CD4-positive, CD25-positive, alpha-beta regulatory T cell (primary cell): ENCODE measurements at places on chromosomes 4 and X. TPM values are rescaled to one million over a fixed set of nuclear protein-coding genes. Genes with fewer than 3 reads are reported as not detected.

GRCh38 chrX:118637997-118638396 is 89.4 kb upstream of the IL13RA1 start:
- no peak for DNase-seq

MAGEA12 gene
- not detected for total RNA-seq

DNA sequence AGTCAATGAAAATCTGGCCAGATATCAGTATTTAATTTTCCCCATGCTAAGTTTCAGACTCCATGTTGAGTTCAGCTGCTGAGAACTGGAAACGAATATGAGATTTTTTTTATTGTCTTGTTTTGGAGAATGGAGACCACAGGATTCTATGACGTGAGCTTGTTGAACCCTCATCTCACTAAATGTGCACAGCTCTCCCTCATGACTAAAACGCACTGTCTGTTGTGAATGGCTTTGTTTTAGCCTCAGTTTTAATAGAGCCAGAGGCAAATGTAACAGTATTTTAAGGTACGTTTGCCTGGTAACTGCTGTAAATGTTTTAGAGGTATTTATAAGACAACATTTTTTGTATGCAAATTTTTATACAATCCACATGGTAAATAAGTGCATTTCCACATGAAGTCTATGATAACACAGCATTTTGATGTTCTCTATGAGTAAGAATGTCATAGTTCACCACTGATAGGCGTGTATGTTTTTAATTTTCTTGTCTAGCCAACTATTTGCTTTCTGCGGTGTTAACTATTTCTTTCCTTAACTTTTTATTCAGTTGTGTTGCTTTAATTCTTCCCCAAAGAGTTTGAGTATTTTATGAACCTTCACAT is 1159.3 kb upstream of the TENM3 start:
- DNase-seq, result no peak

RASSF6 gene
- not detected for total RNA-seq

UGT2B10 gene
- not detected for total RNA-seq

ABRAXAS1 gene
- total RNA-seq, result 16.3 TPM

- no peak for DNase-seq
These were observed 5.5 kb downstream of the TEX13D start for GRCh38 chrX:124337916-124338315.

CENPU gene
- 11.0 TPM for total RNA-seq

DNA sequence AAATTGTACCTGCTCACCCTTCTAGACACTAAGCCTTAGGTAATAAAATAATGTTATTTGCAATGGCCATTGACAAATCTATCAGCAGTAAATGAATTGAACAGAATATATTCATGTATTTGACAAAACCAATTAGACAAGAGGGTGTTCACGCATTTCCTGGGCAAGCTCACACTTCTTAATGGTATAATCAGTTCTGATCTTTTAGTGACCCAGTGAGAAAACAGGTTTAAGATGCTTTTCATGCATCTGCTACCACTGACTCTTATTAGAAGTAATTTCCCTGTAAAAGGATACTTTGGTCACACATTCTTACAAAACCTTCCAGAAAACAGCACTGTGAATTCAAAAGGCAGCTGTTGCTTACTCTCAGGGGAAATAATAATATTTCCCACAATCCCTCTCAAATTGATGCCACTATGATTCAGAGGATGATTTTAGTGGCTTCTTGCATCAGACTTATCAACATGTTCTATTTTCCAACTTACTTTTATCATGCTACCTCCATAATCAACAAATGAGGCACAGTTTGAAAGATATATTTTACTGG is 313.9 kb upstream of the NWD2 start:
- no peak for DNase-seq

DNA sequence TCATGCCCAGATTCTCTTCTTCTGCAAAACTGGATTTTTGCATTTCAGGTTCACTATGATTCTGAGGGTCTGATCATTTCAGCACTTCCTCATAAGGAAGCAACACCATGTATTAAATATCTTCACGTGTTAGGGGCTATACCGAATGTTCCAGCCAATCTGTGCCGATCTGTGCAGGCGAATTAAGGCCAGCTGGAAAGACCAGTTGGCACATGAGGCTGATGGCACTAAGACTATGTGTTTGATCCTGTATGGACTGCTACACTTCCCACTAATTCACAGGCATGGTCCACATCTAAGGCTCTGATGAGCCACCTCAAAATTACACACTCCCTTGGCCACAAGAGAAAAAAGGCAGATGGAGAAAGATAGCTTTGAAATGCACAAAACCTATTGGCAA is 28.8 kb downstream of the KDR start:
- DNase-seq, result no peak

GRCh38 chrX:129738466-129739308 is at the start of gene XPNPEP2:
Gene XPNPEP2, plus strand, starts transcription at chrX:129738979. Its CDS starts 235 bp downstream, at chrX:129739214.
- no peak for DNase-seq

PTPN13 gene
- total RNA-seq, result 4.6 TPM

- DNase-seq, result peak; percentile 18
These were observed at the start of gene CLGN for GRCh38 chr4:140427106-140427918. Gene CLGN, minus strand, starts transcription at chr4:140427648. Its CDS starts 14,570 bp downstream, at chr4:140413078.

- DNase-seq, result no peak
These were observed 847.6 kb upstream of the LCORL start for GRCh38 chr4:18869166-18869565.

DNA sequence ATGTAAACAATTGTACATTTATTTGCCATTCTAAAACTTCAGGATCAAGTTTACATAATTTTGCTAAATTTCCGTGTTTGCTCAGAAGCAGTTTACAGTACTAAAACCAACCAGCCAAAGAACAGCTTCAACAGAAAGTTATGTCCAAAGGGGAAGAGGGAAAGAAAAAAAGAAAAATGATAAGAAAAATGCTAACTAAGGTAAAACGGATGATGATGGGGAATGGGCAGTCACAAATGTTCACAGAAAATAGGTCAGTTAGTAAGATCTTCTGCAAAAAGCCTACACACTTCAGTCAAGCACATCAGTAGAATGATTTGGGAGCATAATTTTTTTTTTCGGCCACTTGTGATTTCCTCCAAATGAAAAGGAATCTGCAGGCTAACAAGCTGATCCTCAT is 6.3 kb upstream of the COX18 start:
- no peak for DNase-seq

- no peak for DNase-seq
These were observed 294.3 kb downstream of the FSTL5 start for GRCh38 chr4:161869511-161869910.

- no peak for DNase-seq
These were observed 1073.7 kb downstream of the PDHA2 start for GRCh38 chr4:96913441-96914080.

DNA sequence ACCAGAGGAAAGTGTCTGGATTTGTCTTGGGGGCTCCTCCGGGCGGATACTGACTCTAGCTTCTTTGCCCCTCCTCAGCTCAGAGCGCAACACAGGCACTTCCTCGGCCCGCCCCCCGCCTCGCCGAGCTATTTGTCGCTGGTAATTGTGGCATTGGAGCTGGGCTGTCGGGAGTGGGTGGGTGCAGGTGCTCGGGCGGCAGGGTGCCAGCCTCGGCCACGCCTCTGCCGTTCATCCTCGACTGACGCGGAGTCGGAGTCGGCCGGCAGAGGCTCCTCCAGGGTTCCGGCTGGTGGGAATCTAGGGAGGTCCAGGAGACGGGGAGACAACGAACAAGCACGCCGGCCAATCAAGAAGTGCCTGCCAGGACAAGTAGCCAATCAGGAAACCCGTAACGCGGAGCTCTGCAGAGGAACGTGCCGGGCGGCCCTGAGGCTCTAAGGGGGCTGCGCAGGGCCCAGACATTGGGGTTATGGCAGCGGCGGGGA is 3.9 kb upstream of the SYN1 start:
- peak; percentile 57 for DNase-seq

- DNase-seq, result no peak
These were observed 15.6 kb upstream of the FAM47E start for GRCh38 chr4:76235915-76236314.

CENPVL2 gene
- total RNA-seq, result not detected

DNA sequence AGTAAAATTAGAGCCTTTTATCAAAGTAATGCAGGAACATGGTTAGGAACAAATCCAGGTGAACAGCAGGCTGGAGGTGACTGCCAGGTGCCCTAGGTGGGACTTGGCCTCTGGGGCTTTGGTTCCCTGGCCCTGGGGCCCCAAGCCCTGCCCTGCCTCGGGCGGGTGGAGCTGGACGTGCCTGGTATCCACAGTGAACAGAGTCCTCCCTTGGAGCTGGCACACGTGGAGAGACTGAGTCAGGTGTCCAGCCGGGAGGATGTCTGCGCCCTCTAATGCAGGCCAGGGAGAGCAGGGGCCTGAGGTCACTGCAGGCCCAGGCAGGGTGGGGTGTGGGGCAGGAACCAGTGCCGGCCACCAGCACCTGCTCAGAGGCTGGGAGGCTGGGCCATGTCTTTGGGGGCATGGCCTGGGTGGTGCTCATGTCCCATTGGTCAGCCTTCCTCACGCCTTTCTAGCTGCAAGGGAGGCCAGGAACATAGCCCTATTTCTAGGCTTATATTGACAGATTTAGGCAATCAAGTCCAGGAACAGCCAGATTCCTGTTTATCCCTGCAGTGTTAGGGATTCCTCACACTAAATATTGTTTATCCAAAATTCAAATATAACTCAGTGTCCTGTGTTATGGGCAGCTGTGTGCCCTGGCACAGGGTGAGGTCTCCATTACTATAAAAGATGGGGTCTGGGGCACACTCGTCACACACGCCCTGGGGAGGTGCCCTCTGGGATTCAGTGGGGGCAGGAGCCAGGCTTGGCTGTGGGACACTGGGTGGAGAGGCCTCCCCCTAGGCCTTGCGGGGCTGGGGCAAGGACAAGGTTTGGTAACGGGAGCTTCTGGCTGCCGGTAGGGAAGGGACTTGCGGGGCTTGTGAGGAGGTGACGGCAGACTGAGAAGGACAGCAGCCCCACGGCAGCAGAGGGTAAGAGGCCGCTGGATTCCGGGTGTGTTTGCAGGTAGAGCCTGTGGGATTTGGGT is 14.3 kb upstream of the NAT8L start:
- DNase-seq, result no peak

CAPN6 gene
- not detected for total RNA-seq

- DNase-seq, result peak; percentile 66
These were observed 17.6 kb downstream of the NFKB1 start for GRCh38 chr4:102518703-102519131.

GRCh38 chrX:78514852-78515251 is 144.3 kb downstream of the RTL3 start:
- DNase-seq, result no peak

GRCh38 chrX:19758539-19758938 is 128.9 kb downstream of the SH3KBP1 start:
- no peak for DNase-seq

DNA sequence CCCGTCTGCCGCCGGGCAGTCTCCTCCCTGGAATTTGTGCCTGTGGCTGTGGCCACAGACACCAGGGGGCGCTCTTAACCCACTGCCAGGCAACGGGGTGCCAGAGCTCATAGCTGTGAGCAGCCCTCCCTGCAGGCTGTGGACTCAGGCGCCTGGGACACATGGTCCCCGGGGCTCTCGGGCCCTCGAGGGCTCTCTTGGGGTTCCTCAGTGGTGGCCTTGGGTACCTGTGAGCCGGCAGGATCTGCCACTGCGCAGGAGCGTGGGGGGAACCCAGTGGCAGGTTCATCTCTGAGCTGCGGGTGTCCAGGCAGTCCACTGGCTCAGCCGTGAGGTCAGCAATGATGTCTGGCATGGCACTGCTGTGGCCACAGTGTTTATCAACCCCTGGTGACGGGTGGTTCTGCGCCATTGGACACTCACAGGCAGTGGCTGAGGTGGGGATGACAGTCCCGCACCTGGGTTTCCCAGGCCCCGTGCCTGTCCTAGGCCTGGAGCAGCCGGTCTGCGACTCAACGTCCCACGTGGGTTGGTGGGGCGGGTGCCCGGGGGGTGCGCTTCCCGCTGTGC is 37.2 kb downstream of the PCGF3 start:
- peak; percentile 54 for DNase-seq

SOWAHB gene
- total RNA-seq, result not detected
